ENCODE measurements at places on chromosomes 7 and 10.

DNA sequence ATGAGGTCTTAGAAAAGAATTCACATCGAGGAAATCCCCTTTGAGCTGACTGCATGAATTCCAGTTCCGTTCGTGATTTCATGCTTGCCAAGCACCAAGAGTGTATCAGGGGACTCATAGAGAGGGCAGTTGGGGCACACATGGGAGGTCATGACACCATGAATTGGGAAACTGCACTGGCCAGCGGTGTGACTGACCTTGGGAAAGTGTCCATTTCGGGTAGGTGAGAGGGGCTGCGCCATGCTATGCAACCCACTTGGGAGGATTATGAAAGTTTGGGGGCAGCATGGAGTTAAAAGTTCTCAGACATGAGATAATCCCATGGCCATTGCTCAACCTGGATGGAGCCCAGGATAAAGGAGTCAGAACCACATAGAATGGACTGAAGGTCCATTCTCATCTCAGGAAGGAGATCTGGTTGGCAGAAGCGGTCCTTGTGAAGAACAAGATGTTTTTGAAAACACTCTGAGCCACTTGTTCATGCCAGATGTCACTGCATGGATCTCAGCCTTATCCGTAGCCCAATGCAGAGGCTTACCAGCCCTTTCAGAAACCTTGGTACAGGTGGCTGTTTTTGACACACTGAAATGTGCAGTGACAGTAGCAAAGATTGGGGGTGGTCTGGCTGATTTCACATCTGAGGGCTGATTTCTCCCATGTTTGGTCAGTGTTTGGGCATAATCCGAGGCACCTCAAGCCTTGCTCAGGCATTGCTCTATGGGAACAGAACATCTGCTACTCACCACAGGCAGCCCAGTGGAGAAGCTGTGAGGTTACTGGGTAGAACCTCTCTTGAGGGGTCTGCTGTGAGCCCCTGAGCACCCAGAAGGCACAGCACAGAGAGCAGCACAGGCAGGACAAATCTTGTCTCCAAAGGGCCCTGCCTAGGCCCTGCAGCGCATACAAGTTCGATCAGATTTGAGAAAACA lies 252.3 kb downstream of the CXCL12 start:
- ATAC-seq, result no peak

- no peak for ATAC-seq
Measured at GRCh38 chr10:77398986-77399755, 238.4 kb downstream of the KCNMA1 start.

GRCh38 chr10:125201108-125201524 lies 40.8 kb upstream of the CTBP2 start:
- peak; percentile 25 for ATAC-seq

GRCh38 chr7:104412911-104413310 lies 84.5 kb downstream of the LHFPL3 start:
- ATAC-seq, result no peak

DNA sequence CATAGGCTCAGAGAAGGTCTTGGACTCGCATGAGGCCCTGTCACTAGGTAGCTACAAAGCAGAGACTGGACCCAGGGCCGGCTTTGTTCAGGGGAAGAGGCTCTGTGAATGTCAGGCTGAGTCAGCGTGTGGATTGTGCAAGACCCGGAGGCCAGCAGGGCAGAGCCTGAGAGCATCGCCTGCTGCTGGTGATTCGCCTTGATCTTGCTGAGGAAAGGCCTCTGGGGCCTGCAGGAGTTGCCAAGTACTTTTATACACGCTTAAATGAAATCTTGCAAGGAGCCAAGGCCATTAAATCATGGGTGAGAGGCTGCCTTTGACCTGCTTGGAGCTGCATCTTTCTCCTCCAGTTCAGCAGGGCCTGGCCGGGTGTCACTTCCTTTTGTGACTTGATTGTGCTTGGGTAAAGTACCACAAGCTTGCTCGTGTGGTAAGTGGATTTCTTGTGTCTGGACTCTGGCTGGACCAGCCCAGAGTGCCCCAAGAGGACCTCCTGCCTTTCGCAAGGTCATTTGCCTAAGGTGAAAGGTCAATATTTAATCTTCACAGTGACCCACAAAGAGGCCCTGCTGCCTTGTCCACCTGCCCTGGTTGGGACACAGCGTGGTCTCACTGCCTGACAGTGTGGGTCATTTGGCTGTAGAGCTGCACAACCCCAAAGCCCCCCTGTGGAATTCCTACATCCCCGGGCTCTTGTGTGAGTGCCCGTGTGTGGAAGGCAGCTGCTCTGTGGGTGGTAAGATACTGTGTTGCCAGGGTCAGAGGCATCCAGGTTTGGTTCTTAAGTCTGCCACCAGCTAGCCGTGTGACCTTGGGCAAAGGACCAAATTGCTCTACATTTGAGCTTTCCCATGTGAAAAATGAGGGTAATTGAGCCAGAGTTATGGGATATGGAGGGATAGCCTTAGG lies 38.6 kb upstream of the SH2D4B start:
- ATAC-seq, result peak; percentile 89

DNA sequence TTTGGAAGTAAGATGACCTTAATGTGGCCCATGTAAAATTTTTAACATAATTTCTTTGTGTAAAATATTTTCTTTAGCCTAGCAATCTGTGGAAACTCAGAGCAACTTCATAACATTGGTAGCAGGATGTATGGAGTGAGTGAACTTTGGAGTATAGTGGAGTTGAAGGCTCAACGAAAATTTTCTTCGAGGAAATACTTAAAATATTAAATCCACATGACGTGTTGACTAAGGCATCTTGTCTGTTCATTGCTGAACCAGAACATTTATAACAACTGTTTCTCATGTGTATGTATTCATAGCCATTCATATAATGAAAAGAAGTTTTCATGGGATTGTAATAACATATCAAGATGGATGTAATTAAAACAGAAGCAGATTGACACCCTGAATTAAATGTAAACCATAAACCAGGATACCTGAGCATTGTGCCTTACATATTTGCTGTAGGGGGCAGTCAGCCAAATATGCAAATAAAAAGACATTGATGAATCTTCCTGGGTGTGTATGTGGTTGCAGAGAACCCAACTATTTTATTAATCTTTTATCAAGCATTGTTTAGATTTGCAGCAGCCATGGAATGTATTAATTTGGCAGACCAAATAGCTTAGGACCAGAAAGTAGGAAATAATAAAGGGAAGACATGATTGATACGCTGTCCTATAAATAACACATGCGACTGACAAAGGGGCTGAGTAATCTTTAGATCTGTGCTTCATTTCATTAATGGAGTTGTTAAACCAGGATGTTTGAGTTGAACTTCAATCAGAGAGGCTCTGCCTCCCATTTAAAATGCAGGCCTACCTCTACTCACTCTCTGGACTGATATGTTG lies 11.5 kb downstream of the AUTS2 start:
- ATAC-seq, result no peak

- no peak for ATAC-seq
Measured at GRCh38 chr10:1020958-1021357, 4.7 kb downstream of the IDI2 start.

- no peak for ATAC-seq
Measured at GRCh38 chr10:31594347-31594873, 275.4 kb downstream of the ZEB1 start.

- no peak for ATAC-seq
Measured at GRCh38 chr10:124608093-124608721, 136.0 kb downstream of the FAM53B start.

GRCh38 chr7:78473571-78474301 lies 675.2 kb downstream of the PHTF2 start:
- ATAC-seq, result no peak
